ENCODE measurements at places on chromosomes 1 and 21.

- DNase-seq = no peak
These were observed 495.1 kb downstream of the SETD4 start for GRCh38 chr21:35565204-35565611.

DNA sequence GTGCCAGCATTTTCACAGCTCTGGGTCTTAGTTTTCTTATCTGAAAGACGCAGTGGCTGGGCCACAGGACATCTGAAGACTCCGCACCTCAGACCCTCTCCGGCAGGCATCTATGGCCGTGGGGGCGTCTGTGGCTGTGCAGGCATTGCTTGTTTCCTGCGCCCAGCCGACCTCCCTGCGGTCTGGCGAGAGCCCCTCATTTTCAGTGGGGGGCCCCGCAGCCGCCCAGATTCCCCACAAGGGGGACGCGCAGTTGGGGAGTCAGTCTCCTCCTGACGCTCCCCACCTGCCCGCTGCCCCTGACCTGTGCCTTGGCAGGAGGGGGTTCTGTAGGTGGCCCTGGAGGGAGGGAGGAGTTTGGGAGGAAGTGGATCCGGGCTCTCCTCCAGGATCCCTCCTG, 3.5 kb upstream of the TFF1 start:
- DNase-seq = no peak

GRCh38 chr1:169726851-169727250, 7.0 kb downstream of the SELE start:
- DNase-seq = no peak

DNA sequence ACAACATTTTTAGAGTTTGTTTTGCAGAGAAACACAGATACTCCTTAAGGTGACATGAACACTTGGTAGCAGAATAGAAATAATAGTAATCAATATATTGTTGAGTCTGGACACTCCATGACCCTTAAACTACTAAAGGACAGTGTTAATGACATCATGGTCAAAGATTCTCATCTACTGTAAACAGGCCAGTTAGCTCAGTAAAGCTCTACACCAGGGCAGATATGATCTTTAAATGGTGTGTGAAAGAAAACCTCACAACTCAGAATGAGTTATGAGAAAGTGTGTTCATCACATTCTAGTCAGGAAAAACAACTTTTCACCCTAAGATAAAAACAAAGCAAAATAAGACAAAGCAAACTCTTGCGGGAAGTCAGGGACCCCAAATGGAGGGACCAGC, 58.1 kb upstream of the ADAMTS5 start:
- DNase-seq = no peak

- no peak for DNase-seq
These were observed 136.1 kb downstream of the PRDM2 start for GRCh38 chr1:13836136-13836535.

- no peak for DNase-seq
These were observed 129.5 kb upstream of the DSCAM start for GRCh38 chr21:40976198-40977109.

DNA sequence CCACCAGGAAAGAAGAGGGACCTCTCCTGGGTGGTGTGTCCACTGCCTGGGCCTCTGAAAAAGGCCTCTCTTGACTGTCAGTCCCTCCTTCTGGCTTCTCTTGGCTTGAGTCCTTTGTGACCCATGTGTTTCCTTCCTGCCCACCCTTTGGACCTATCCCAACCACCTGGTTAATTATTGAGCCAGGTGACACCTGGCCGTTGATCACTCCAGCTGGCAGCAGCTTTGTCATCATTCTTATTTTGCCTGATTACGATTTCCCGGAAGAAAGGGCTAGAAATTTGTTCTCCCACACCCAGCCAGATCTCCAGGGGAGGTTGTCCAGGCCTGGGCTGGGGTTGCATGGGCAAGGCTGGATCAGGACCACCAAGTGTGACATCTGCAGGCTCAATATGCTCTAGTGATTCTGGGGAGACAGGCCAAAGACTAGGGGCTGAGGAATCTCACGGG, 24.8 kb downstream of the CSF1 start:
- DNase-seq = peak; percentile 24

DNA sequence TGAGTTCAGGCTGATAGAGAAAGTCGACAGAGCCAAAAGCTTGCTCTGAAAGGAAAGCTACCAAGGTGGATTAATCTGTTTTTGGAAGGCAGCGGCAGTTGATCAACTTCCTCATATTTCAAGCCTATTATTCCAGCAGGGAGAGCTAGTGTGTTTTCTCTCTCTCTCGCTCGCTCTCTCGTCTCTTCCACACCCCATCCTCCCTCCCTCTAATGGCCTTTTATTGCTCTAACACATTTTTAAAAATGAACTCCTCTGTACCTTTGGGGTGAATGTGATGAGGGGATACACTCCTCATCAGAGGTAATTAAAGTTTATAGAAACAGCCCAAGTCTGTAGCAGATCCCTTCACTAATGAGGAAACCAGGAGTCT, 126.4 kb downstream of the CLIC6 start:
- DNase-seq = no peak

DNA sequence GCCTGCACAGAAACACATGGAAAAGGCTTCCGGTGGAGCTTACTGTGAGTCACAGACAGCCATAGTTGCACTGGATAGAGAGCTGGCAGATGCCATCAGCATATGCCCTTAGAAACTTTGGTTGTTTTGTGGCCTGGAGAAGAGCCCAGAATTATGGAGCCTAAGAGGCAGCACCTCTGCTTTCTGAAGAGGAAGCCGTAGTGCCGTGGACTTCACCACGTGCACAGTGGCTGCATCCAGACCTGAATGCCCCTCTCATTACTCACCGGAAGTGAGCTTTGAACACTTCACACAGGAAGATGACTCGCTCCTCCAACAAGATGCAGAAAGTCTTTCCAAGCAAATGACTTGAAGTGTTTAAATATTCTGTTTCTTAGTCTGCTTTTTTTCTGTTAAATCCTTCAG, 28.4 kb downstream of the JUN start:
- peak; percentile 14 for DNase-seq

DNA sequence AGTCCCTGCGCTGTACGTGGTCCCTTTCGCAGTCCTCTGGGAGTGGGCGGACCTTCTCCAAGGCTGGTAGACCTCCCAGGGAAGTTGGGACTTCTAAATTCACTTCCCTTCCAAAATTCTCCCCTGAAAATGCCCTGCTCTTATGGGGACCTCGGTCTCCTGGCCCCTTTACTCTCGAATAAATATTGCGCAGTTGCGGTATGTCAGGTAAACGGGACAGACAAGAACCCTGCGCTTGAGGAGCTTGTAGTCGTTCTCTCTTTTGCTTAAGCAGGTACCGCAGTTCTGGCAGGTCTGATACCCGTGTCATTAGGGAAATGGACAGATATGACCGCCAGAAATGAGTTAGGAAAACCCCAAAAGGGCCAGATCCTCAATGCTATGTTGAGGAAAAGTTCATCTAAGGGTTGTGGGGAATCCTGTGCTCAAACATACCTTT, 561 bp downstream of the KIF2C start:
- DNase-seq = no peak

GRCh38 chr1:53734650-53735211, 4.2 kb downstream of the GLIS1 start:
- DNase-seq = peak; percentile 59

Data from NCI-H2171 treated with DMSO at 0.1 percent for 48 hours (cell line).